Inflammatory macrophage treated with lipopolysaccharide for 1 hour (primary cell): ENCODE measurements at places on chromosomes 12 and 14.

- peak; percentile 3 for DNase-seq
Observed at GRCh38 chr14:61965030-61965745, 203.0 kb downstream of the SNAPC1 start.

GRCh38 chr14:51419685-51420084, 179.6 kb downstream of the TMX1 start:
- no peak for DNase-seq

DNA sequence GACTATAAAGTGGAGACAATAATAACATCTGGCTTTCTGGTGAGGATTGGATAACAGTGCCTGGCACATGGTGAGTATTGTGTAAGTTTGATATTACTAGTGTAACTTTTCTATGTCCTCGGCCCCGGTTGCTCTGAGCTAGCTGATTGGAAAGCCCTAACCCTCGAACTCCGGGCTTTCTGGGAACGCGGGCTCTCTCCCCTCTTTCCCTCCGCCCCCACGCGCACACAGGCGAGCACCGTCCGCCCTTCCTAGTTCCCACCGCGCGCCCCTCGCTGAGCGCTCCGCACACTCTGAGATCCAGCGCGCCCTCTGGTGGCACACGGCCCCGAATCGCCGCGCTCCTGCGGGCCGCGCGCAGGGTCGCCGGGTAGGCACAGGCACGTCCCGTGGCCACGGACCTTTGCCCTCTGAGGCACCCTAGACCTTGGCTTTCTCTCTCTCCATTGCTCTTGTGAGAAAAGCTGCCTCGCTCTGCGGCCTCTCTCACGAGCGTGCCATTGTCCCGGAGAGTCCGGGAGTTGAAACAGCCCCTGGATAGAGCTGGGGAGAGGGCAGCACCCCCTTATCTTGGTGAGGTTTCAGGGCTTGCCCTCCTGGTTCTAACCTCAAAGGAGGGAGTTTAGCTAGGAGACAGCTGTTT, 23.2 kb upstream of the ESRRB start:
- peak; percentile 61 for DNase-seq

GRCh38 chr12:118068445-118068844, 7.5 kb upstream of the WSB2 start:
- DNase-seq: peak; percentile 53

DNA sequence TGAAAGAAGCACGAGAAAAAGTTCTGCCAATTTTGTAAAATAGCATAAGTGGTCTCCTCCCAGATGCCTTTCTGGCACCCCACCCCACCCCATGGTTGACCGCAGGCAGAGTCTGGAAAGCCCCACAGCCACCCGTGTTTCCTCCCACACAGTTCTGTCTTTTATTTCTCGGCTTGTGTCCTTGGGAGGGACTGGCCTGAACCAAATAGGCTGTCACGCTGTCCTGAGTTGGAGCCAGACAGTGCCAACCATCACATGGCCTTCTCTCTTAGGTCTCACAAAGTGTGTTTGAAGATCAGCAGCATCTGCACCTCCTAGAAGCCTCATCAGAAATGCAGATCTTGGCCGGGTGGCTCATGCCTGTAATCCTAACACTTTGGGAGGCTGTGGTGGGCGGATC, 10.2 kb upstream of the LTA4H start:
- peak; percentile 77 for DNase-seq
